ENCODE measurements at places on chromosomes 3 and 15. TPM values are rescaled to one million over a fixed set of nuclear protein-coding genes. Genes with fewer than 3 reads are reported as not detected.
A peak's percentile ranks its signal among the peaks of the same experiment; 100 is the strongest.

Gene GATM
- 27.6 TPM for total RNA-seq

GRCh38 chr3:189272500-189273119 is 100.8 kb downstream of the TPRG1 start:
- DNase-seq: no peak

DNA sequence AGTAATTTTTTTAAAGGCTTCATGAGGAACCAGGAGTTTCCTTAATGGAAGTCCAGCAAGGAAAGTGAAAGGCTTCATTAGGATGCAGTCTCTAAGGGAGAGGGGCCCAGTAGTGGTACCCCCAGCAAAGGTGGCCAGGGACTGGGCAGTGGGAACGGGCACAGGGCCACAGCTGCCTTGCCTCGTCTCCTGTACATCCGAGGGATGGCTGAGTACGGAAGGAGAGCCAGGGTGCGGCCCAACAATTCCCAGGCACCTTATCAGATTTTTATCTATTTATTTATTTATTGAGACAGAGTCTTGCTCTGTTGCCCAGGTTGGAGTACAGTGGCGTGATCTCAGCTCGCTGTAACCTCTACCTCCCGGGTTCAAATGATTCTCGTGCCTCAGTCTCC is 14.5 kb downstream of the SEMA3G start:
- no peak for DNase-seq

DNA sequence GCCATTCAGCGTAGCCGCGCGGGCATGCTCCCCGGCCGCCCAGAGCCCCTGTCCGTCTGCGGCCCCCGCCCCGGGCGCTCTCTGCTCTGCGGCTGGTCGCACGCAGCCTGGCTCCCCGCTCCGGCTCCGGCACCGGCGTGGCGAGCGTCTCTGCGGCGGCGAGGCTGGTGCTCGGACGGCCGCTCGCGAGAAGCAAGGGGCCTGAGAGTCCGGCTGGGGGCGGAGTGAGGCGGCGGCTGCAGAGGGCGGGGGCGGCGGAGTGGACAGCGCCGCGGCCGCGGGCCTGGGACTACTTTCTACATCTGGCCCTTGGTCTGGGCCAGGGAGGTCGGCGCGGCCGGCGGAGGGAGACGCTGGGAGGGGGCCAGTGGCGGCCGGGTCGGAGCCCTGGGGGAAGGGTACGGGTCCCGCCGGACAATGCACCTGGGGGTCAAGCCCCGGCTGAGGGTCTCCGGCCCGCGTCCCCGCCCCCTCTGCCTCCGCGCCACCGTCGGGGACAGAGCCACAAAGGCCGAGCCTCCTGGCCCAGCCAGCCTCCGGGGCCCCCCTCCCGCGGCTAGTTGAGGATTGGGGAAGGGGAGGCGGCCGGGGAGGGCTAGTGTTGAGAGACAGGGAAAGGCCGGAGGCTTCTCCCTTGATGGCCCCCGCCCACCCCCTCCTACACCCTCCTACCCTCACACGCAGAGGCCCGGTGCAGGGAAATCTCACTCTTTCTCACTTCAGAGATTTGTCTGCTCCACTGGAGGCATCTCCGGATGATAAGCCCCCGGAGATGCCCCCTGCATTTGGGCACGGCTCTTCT is at the start of gene PRTG:
Gene PRTG, minus strand, starts transcription at position 226 of the 802 bp plus-strand sequence. Its CDS starts 221 bp downstream, at position 5.
- peak; percentile 22 for DNase-seq

DNA sequence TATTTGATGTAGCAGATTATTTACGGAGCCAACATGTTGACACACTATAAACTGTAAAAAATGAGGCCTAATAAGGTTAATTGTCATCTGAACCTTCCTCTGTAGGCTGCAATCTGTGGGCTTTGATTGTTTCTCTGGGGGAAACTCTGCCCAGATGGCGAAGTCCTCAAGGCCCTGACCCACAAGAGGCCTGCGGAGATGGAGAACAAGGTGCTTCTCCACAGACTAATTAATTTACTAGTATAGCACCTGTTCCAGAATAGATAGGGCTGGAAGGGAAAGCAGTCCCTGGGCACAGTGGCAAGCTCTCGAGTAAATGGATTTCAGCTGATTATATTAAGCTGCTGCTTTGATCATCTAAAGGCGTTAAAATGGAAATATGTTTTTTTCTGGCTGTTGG is 338.8 kb upstream of the DNAJC19 start:
- no peak for DNase-seq

DNA sequence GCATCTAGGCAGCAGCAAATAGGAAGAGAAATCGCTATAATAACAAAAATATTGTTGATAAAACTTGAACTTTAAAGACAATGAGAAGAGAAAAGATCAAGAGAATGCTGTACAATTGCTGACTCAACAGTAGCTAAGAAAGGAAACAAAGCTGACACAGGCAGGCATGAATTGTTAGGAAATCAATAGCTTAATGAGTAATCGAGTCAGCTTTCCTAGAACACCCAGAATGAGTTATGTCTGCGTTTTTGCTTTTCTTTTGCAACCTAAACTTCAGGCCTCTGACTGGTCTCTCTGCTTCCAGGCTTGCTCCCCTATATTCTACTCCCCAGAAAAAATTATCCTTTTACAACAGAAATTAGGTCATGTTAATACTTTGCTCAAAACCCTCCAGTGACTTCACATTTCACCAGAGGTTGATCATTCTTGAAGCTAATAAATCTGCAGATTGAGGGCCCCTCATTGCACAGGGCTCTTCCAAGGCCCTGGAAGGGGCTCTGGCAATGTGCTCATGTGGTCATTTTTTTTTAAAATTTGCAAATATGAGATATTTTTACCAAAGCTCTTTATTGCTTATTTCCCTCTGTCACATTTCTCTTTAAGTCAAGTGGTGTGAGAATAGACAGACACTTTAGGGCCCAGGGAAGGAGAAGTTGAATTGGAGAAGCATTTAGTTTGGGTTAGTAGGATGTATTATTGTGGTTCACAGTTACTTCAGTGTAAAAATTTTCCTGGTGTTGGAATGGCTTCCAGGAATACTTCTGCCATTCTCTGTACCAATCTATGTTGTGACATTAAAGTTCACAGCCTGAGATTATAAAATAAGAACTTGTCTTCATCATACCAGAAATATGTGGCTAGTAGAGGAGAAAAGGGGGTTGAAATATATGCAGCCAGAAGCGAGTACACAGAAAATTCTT is 116.3 kb downstream of the TMCO5A start:
- DNase-seq: no peak

Gene INKA1
- 6.4 TPM for total RNA-seq

DNA sequence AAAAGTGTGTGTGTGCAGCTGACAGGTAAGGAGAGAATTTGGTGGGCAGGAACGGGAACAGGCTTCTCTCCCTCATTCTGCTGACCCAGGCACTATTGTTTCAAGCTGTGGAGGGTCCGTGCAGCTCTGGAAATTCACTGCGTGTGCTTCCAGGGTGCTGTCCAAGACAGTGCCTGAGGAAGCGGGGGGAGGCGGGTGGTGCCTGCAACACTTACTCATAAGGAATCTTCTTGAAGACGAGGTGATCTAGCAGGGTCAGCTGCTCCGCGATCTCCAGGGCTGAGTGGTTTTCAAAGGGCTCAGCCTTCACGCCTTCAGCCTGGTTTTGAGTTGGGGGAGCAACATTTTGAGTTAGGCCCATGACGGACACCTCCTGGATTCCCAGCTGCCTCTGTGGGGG is 46.6 kb upstream of the CTSH start:
- no peak for DNase-seq

DNA sequence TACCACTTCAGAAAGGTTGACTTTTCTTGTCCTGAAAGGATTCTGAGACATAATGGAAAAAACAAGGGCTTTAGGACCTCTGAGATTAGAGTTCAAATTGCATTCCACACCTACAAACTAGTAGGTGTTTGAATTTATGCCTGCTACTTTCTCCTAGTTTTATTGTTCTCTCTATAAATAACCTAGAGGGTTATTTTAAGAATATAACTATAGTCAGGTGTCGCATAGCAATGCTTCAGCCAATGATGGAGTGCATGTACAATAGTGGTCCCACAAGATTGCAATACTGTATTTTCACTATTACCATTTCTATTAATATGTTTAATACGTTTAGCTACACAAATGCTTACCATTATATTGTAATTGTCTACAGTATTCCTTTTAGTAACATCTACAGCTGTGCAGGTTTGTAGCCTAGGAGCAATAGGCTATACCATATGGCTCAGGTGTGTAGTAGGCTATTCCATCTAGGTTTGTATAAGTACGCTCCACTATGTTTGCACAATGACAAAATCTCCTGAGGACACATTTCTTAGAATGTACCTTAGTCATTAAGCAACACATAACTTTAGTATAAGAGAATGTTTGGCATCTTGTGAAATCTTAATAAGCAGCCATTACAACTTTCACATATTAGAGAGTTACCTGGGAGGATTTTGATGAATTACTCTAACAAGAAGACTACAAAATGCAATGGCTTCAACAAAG is 1352.5 kb downstream of the ZPLD1 start:
- no peak for DNase-seq

Gene GOLGA8K
- 0.41 TPM for total RNA-seq

- no peak for DNase-seq
Measured at GRCh38 chr3:21747376-21747775, 3.6 kb downstream of the ZNF385D start.

DNA sequence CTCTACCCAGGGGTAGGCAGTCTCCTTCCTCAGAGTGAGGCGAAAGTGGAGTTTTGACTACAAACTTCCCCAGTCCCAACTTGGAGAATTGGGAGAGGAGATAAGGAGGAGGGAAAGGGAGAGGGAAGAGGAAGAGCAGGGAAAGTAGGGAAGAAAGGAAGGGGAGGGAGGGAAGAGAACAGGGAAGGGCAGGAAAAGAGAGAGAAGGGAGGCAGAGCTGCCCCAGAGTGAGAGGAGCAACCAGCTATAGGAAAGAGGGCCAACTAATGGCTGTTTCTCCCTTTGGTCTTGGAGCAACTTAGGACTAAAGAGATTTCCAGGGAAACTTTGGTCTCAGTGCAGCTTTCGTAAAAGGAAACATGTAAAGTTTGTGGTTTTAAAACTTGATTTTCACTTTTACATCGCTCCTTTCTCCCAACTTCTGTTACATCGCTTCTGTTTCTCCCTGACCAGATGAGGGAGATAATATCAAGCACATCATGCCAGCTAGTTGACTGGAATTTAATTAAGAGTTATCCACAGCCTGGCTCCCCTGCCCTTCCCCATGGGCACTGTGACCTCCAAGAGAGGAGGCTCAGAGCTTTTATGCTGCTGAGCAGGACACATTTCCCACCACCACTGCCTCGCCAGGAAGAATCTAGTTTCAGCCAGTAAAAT is 1.4 kb downstream of the CA12 start:
- DNase-seq: no peak

DNA sequence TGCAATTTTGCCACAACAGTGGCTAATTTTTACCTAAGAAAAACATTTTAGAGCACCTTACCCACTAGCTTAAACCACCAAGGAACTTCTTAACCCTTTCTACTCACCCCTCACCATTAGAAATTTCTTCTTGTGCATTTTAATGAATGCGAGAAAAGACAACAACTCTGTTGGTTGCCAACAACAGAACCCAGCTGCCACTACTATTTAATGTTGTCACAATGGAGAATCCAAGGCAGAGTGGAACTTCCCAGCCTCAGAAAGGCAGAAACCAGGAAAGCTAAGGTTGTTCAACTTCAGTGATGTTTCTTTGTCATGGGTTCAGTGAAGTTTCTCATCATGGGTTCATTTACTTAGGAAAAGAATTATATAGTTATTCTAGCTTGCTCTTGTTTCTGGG is 325.2 kb upstream of the ARL6 start:
- DNase-seq: no peak

Gene DPH3
- 29.3 TPM for total RNA-seq

DNA sequence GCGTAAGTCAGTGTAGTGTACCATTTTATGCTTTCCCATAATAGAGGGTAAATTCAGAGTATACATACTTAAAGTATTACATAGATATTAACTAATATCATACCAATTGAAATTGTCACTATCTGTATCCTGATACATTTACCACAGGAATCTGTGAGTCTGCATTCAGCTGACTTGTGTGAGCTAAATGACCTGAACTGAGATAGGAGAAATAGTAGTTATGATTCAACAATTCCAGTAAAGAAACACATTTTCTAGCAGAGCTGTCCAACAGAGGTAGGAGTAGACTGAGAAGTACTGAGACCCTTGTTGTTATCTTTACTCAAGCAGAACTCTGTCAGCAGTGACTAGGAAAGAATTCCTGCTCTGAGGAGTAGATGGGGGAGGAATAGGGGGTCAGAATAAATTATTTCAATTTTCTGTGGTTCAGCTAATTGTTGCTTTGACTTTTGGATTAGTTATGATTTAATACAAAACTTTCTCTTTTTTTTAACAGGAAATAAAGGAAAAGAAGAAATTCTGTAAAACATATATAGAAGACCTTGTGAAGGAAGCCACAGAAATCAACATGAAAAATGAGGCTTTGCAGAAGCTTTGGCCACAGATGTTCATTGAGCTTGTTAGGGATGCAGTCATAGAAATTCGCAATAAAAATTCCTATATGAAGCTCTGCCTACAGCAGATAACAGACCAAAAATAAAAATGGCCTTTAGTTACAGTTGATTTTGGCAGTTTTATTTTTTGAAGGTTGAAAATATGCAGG is 66.2 kb upstream of the THSD4 start:
- DNase-seq: no peak

Gene ERC2
- not detected for total RNA-seq

Gene AHSG
- not detected for total RNA-seq

Gene GOLGA8J
- 0.81 TPM for total RNA-seq

Gene THBS1
- 1,389 TPM for total RNA-seq

GRCh38 chr3:110620118-110620517 is 451.5 kb upstream of the NECTIN3 start:
- DNase-seq: no peak

DNA sequence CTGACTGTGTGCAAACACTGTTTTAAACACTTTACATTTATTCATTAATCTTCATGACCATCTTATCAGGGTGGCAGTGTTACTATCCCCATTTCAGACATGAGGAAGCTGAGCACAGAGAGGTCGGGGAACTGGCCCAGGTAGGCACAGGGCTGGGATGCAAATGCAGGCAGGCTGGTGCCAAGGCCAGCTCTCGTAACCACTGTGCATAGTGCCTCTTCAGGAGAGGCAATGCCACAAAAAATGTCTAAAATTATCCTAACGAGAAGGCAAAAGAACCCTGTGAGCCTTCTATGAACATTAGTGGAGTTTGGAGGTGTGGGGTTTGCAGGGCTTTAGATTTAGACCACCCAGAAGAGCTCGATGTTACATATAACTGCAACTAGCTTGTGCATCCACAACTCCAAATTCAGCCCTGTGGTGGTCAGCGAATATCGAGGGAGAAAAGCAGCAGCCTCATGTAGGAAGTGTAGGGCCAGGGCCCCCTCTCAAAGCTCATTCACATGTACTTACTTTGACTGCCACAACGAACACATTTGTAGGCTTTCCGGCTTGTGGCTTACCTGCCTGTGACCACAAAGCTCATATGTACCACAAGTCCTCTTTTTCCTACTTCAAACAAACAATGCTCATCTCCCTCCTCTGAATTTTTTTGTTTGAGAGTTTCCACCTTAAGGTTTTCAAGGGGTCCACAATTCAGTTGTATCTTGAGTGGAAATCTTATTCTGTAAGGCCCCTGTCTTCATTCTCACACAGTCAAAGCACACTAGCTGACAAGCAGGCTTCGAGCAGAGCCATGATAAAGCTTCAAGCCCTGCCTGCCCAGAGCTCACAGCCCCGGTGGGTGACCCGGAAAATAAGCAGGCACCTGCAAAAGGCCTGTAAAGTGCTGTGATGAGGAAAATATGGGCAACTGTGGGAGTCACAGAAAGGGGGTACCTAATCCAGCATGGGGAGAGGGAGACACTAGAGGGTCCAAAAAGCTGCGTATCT is 722.9 kb upstream of the CFAP20DC start:
- DNase-seq: no peak

- DNase-seq: no peak
Measured at GRCh38 chr15:51801391-51801835, 28.0 kb upstream of the TMOD3 start.

Gene TFG
- 86.7 TPM for total RNA-seq
